ENCODE measurements at places on chromosomes 16 and 17. TPM values are rescaled to one million over a fixed set of nuclear protein-coding genes. Genes with fewer than 3 reads are reported as not detected.

Gene CPNE7
- 2.1 TPM for total RNA-seq

Gene HS3ST4
- total RNA-seq, result 4.6 TPM

- no peaks in the 10 kb centered on the region for H3K27me3 ChIP-seq
- peaks cover 12% of the 10 kb centered on the region for H3K4me1 ChIP-seq
- peaks cover 6% of the 10 kb centered on the region for H3K36me3 ChIP-seq
- H3K27ac ChIP-seq, result peak overlapping the region; percentile 50
- H3K4me3 ChIP-seq, result peak overlapping the region; percentile 61
Observed at GRCh38 chr16:56356276-56357240, 68.8 kb downstream of the AMFR start.

- no peak overlapping the region for H3K27ac ChIP-seq
- H3K4me1 ChIP-seq, result no peaks in the 10 kb centered on the region
- no peaks in the 10 kb centered on the region for H3K36me3 ChIP-seq
- no peak for DNase-seq
- peaks cover 20% of the 10 kb centered on the region for H3K27me3 ChIP-seq
Observed at GRCh38 chr16:25699069-25699468, 7.3 kb downstream of the HS3ST4 start.

Gene KLHL36
- total RNA-seq, result 44.2 TPM

- no peaks in the 10 kb centered on the region for H3K4me1 ChIP-seq
- H3K27ac ChIP-seq, result no peak overlapping the region
- DNase-seq, result no peak
- no peak overlapping the region for H3K4me3 ChIP-seq
Observed at GRCh38 chr16:1635070-1635469, 22.9 kb downstream of the CRAMP1 start.

Data from endodermal cell (in vitro differentiated cells).